ENCODE measurements at places on chromosomes 2 and 18. TPM values are rescaled to one million over a fixed set of nuclear protein-coding genes. Genes with fewer than 3 reads are reported as not detected.

DNA sequence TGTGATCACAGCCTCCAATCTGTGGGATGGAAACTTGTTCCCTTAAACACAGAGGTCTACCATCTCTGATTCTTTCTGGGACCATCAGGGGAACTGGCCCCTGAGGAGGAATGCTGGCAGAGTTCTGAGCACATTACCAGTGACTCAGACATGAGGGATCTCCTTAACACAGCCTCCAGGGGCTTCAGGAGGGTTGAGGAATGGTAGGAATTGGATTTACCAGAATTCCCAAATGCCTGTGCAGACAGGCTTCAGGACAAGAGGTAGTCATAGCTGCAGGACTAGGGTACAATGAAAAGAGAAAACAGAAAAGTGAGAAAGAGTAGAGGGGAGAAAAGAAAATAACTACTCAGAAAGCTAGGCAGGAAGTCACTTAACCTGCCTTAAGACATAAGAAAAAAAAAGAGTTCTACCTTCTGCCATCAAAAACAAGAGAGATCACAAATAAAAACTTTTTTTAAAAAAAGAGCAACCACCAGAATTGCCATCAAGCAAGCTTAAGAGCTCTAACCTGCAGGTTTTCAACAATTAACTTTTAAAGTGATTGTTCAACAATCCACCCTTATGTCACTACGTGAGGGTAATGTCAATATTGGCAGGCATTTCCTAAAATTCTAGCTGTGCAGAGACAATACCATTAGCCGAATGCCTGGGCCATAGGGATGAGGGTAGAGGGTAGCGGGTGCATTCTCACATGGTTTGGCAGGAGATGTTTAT, 524.4 kb downstream of the BCL11A start:
- no peak for DNase-seq

GRCh38 chr18:74609535-74609934, 11.9 kb downstream of the ZNF407 start:
- DNase-seq: no peak

GRCh38 chr2:191038241-191038725, 24.3 kb upstream of the STAT1 start:
- DNase-seq: no peak

GRCh38 chr2:228059735-228060134, 121.8 kb downstream of the SPHKAP start:
- no peak for DNase-seq

The DIPK1C gene
- 0.44 TPM for total RNA-seq

The VIL1 gene
- not detected for total RNA-seq

The PROM2 gene
- total RNA-seq: 3.7 TPM

The LRATD1 gene
- total RNA-seq: 1.3 TPM

DNA sequence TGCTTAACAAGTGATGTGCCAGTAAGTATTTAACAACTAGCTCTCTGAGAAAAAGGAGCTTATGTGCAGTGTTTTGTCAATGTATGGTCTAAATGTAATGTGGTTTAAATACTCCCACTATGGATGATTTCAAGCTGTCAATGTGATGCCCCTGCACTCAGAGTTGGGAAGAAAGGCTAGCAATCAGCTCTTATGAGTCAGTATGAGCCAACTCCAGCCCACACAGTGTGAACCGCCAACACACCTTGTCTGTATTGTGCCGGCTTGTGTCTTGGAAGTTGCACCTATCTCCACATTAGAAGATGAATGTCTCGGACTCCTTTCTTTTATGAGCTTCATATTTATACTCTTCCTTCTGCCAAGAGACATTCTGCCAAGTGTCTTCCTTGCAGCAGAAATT, 703.8 kb upstream of the RAB6C start:
- no peak for DNase-seq

DNA sequence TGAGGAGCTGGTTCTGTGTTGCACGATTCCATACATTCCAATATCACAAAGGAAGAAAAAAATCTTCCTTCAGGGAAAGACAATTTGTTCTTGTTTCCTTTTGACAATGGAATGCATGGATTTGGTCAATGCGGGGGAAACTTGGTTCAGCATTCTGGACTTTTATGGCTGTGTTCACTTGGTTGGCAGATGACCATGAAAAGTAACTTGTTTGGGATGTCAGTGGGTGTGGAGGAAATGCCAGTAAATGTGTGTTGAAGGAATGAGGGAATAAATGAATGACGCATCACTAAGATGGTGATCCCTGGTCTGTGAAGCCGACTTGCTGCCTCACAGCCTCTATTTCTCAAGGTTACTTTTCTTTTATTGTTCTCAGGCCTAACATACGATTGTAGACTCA, 53.7 kb downstream of the THUMPD2 start:
- no peak for DNase-seq

The ANKRD53 gene
- total RNA-seq: 9.0 TPM

The FLACC1 gene
- total RNA-seq: 0.66 TPM

The ANKRD62 gene
- not detected for total RNA-seq

- no peak for DNase-seq
Measured at GRCh38 chr2:46392561-46393346, 86.6 kb upstream of the TMEM247 start.

GRCh38 chr2:230439590-230439989, 23.6 kb downstream of the SP100 start:
- DNase-seq: no peak

GRCh38 chr18:2515908-2516625, 55.2 kb downstream of the METTL4 start:
- DNase-seq: no peak

The ITPRID2 gene
- total RNA-seq: 260 TPM

DNA sequence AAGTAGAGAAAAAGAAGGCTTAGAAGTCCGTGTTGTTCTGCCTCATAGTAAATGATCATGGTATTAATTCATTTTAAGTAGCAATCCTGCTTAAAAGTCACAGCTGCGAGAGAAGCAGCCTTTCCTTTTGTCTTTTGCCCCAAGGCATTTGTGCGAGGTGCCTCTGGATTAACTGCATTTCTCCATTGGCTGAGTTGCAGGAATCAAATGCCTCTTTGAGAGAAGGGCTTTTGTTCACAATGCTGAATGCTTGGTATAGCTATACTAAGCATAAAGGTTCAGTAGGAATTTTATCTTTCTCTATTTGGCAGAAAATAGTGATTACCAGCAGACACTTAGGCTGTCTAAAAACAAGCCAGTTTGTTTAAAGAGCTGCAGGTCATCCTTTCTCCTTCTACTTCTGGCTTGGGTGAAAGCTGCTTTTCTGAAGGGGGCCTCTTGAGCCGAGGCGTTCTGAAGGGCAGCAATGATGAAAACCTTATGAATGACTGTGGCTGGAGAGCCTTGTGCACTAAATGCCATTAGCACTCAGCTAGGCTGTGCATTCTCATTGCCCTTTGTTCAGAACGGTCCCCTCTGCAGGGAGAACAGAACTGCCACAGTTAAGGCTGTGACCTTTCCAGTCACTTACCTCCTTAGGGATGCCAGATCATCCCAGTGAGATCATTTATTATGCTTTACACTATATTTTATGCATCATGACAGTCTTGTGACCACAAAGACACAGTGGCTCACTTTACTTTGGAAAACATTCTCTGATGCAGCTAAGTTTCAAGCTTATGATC, 68.8 kb upstream of the TMEM87B start:
- DNase-seq: no peak

DNA sequence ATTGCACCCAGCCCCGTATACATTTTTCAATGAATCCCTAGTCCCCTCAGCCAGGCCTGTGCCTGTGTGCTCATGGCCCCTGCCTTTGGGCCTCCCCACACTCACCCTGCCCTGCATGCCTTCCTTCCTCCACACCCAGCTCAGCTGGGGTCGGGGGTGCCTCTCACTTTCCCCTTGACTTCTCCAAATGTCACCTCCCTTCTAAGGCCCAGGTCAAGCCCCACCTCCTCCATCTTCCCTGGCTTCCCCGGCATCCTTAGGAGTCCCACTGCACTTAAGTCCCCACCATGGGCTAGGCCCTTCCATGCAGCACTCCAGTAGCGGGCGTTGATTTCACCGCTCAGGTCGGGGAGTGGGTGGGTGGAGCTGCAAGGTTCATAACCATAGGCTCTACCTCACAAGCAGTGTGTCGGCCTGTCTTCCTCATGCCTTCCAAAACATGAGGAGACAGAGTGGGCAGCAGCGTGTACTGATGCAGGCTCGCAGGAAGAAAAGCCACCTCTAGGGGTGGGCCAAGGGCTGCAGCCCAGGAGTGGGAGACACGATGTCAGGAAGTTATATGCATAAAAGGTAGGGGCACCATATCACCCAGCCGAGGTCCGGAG, 47.7 kb downstream of the DNMT3A start:
- DNase-seq: no peak

The RASGRP3 gene
- total RNA-seq: 2.4 TPM

DNA sequence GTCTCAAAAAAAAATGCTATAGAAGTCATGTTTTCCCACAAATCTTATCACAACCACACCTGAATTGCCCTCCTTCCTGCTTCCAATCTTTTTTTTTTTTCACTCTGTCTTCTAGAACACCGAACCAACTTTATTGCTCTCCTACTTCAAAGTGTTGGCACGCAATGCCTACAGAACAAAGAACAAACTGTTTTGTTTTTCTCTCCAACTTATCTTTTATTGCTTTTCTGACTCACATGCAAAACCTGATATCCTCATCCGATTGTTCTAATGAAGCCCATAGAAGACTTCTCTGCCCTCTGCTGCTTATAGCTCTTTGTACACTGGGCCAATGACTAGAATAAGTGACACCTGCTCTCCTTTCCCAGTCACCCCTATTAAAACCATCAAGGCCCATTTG, 602.8 kb downstream of the EPHA4 start:
- no peak for DNase-seq

DNA sequence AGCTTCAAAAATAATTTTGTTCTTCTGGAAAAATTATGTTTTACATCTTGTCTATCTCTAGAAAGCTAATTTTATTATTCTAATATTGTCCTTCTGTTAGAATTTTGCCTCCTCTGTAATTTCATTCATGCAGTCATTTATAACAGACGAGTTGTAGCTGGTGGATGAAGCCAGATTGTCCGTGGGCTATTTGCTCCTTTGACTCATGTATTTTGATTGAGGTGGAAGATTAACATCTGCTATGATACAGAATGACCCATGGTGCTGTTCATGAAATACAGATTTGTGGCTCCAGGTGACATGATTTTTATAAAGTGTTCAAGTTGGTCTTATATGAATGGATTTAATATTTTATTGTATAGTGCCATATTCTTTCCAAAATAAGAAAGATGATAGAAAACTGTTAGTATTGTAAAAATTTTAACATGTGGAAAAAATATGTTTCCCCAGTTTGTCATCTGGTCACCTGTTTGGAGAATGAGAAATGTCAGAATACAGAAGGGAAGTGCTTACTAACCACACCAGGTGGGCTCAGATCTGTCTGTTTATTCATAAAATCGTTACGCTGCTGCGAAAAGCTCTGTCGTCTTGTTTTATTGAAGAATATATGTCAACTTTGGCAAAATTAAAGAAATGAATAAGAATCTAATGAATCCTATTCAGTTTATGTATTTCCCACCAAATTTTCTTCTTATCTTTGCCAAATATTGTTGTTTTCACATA, 20.4 kb upstream of the L3MBTL4 start:
- DNase-seq: no peak

The IL1A gene
- total RNA-seq: not detected

The KCNF1 gene
- 0.42 TPM for total RNA-seq

All from tibial nerve (tissue), 4 donors.